ENCODE measurements at places on chromosomes 1 and 21. TPM values are rescaled to one million over a fixed set of nuclear protein-coding genes. Genes with fewer than 3 reads are reported as not detected.

Gene RNF186
- total RNA-seq, result not detected

Gene ZSWIM5
- 0.07 TPM for total RNA-seq

Gene ZNF648
- total RNA-seq, result not detected

Gene VAMP3
- total RNA-seq, result 113 TPM

Gene GJA8
- not detected for total RNA-seq

Gene SWT1
- 1.7 TPM for total RNA-seq

Gene ZC3H11A
- total RNA-seq, result 45.3 TPM

Gene S100A14
- total RNA-seq, result 1,909 TPM

Gene ERI3
- total RNA-seq, result 74.2 TPM

Data from airway epithelial cell (primary cell).